ENCODE measurements at places on chromosomes 1 and 21.

- DNase-seq: no peak
Observed at GRCh38 chr1:231705806-231706760, 79.5 kb downstream of the DISC1 start.

DNA sequence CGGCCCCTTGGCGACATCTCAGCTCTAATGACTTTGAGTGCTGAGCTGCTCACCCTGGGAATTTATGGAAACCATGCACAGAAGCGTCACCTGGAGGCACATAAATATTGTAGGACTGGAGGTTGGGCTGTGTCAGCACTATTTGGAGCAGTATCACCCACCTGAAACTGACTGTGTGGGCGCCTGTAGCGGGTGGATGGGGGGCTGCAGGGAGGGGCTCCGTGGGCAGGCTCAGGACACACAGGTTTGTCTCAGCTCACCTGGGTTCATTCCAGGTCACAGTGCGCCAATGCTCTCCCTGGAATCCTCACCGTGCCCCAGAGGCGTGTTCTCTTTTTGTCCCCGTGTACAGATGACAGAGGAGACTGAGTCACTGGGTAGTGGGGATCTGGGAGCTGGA lies 74.8 kb upstream of the ACTL8 start:
- DNase-seq: no peak

- no peak for DNase-seq
Observed at GRCh38 chr1:178664278-178664677, 60.8 kb upstream of the RALGPS2 start.

DNA sequence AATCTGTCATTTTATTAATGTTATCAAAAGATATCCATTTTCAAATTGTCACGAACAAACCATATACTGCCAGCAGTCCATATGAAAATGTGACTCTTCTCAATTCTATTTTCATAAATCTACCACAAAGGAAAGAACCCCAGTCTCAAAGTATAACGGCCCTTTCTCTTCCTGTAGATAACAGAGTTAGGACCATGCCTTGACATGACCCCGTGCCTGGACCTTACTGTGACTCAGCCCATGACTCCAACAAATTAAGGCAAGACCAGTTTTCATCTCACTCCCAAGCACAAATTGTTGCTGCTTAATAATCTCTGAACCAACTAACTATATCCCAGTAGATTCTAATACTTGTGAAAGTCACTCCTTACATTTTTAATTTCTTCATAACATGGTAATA lies 124.4 kb upstream of the NFIA start:
- DNase-seq: no peak

DNA sequence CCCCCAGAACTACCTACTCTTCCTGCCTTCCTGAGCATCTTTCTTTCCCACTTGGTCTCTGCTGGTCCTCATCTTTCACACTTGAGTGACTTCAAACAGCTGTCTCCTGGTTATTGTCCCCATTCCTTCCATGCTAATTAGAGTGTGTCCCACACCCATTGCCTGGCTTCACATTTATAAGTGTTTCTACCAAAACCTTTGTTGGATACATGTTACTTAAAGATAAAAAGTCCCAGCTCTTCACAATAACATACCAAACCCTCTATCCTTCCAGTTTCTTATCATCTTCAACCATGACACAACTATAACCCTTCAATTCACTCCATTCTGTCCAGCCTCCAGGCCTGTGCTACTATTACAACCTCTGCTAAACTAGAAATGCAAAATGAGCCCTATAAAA lies 41.0 kb downstream of the VCAM1 start:
- no peak for DNase-seq

GRCh38 chr1:38815903-38816627 lies 43.5 kb downstream of the RRAGC start:
- DNase-seq: no peak

DNA sequence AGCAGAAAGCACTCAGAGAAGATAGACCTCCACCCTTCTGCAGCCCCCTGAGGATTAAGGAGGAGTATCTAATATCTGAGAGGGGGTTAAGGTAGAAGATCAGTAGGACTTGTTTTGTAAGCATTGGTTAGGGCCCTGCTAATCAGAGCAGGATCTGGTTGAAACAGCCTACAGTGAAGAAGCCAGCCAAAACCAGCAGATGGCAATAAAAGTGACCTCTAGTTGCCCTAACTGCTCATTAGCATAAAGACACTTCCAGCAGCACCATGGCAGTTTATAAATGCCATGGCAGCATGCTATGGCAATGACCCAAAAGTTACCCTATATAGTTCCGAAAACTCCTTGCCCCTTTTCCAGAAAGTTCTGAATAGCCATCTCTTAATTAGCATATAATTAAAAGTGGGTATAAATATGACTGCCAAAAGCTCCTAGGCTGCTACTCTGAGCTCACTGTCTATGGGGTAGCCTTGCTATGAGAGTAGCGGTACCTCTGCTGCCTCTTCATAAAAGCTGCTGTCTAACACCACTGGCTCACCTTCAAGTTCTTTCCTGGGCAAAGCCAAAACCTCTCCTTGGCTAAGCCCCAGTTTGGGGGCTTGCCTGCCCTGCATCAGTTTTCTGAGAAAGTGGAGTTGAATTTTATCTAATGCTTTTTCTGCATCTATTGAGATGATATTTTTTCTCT lies 254.2 kb downstream of the PAPPA2 start:
- DNase-seq: no peak
